ENCODE measurements at places on chromosomes 12 and 14. TPM values are rescaled to one million over a fixed set of nuclear protein-coding genes. Genes with fewer than 3 reads are reported as not detected.

The KIF26A gene
- under 0.01 TPM for total RNA-seq

The C12orf42 gene
- total RNA-seq, result not detected

The OR4K17 gene
- not detected for total RNA-seq

The COQ6 gene
- total RNA-seq, result 27.8 TPM

The PGF gene
- 17.8 TPM for total RNA-seq

The DUSP6 gene
- total RNA-seq, result 75.9 TPM

The ZNF839 gene
- total RNA-seq, result 9.4 TPM

The P2RX7 gene
- under 0.01 TPM for total RNA-seq

The PRH2 gene
- not detected for total RNA-seq

The CRIP2 gene
- 35.2 TPM for total RNA-seq

The ADAMTS20 gene
- not detected for total RNA-seq

The ACYP1 gene
- 11.9 TPM for total RNA-seq

The GLIPR1L1 gene
- not detected for total RNA-seq

The PNP gene
- 164 TPM for total RNA-seq

The GLI1 gene
- total RNA-seq, result under 0.01 TPM

The PLEKHG7 gene
- not detected for total RNA-seq

The ATG14 gene
- 9.0 TPM for total RNA-seq

The ANKRD9 gene
- 22.6 TPM for total RNA-seq

The BAG5 gene
- total RNA-seq, result 29.3 TPM

The OR10G2 gene
- not detected for total RNA-seq

The LMBR1L gene
- 60.6 TPM for total RNA-seq

The ANKRD33 gene
- under 0.01 TPM for total RNA-seq

The TDRD9 gene
- 2.5 TPM for total RNA-seq

The KLRC3 gene
- not detected for total RNA-seq

The TAS2R19 gene
- 7.3 TPM for total RNA-seq

The C12orf43 gene
- 9.0 TPM for total RNA-seq

The TMEM119 gene
- 15.8 TPM for total RNA-seq

The EXOC3L4 gene
- total RNA-seq, result under 0.01 TPM

The SLC6A15 gene
- 0.77 TPM for total RNA-seq
